ENCODE measurements at places on chromosomes 1 and 21.
A peak's percentile ranks its signal among the peaks of the same experiment; 100 is the strongest.

DNA sequence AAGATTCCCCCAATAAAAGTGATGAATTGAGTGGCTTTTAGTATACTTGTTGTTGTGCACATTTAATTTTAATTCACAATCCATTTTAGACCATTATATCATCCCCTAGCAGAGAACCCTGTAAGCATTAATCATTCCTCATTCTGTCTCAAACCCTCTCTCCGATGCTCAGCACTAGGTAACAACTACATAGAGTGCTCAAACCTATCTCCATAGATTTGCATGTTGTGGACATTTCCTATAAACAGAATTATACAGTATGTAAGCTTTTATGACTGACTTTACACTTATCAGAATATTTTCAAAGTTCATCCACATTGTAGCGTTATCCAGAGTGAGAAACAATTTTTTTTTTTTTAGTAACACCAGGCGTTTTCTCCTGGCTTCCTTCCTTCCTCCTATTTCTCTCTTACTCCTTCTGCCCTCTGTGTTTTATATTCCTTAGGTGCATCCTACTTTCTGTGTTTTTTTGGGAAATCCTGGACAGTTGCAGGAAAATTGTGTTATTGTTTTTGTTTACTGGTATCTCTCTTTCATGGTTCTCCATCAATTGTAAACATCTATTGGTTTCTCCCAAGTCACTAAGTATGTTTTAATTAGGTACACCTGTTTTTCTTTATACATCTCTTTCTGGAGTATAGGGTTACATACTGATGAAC is 1528.0 kb upstream of the TPTE start:
- no peak for DNase-seq

DNA sequence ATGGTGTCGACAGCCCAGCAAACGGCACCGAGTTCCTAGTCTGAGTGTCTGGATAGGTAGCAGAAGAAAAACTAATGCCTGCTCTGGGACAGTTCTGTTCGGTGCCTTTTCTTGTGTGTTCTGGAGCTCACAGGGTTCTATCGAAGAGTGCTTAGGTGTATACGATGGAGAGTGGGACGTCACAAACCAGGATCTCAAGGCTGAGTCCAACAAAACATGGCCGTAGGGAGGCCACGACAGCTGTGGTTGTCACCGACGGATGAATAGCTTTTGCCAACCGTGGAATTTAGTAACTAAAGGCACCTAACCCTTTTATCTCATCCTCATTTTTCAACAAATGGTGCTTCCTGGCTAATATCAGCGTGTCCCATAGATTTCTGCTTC is 635 bp upstream of the SYNJ1 start:
- no peak for DNase-seq

DNA sequence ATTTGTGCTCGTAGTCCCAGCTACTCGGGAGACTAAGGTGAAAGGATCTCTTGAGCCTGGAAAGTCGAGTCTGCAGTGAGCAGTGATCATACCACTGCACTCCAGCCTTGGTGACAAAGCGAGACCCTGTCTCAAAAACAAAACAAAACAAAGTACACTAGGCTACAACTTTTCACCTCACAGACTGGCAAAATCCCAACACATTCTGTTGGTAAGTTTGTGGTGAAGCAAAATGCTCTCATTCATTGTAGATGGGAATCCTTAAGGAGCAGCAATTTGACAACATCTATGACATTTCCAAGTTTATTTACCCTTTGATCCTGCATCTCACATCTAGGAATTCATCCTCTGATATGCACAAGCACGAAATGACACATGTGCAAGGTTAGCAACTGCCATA is 20.2 kb upstream of the SLC1A7 start:
- DNase-seq: no peak

- DNase-seq: no peak
Measured at GRCh38 chr1:184953600-184954219, 20.6 kb downstream of the NIBAN1 start.

DNA sequence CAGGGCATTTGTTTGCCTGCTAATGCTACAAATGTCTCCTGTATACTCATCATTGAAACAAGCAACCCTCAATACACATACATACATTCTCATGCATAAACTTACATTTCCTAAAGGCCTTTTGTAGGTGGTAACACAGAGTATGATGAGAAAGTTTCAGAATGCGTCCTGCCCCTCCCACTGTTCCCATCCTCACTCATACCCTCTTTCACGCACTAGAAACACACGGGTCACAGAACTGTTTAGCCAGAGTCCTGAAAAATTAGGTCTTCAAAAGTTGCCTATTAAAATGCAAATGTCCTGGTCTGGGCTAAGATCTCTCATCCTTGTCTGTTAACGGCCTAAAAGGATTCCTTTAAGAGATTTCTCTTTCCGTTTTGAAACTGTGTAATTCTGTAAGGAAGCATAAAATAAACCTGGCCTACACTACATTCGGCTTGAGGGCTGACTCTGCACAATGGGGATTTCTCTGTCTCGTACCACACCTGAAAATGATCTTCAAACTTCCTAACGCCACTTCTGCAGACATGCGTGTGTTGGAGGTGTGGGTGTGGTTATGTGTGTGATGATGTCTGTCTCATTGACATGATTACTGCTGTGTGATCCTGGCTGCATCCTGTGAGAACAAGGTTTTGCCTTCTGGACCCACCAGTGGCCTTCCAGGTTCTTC is 5.3 kb upstream of the FCER1A start:
- no peak for DNase-seq

- DNase-seq: no peak
Measured at GRCh38 chr1:109535971-109536491, 3.6 kb upstream of the GPR61 start.

DNA sequence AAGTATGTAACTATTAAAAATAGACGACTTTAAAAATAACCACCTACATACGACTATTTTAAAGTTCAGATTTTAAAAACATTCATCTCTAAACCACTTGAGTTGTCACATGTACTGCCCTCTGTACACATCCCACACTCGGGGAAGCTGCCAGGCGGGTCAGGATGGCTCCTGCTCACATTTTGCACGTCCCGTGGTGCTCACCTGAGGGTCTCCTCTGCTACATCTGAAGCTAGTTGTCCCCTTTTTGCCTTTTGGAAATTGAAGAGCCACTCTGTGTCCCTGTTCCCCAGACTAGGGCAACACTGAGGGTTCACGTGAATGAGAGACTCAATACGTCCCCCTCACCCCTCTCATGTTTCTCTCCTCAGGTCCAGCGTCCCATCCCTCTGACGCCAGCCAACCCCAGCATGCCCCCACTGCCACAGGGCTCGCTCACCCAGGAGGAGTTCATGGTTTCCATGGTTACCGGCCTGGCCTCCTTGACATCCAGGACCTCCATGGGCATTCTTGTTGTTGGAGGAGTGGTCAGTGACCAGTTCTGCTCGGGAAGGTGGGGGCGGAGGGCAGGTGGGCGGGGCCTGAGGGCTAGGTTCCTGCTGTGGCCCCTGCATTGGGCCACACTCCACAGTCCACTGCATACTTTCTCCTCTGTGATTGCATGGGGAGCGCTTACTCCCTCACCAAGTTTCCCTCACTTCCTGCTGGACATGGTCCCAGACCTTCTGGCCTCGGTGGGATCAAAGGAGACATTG is 13.0 kb upstream of the MIIP start:
- DNase-seq: no peak

GRCh38 chr21:28627261-28627660 is 365.4 kb downstream of the LTN1 start:
- DNase-seq: no peak

DNA sequence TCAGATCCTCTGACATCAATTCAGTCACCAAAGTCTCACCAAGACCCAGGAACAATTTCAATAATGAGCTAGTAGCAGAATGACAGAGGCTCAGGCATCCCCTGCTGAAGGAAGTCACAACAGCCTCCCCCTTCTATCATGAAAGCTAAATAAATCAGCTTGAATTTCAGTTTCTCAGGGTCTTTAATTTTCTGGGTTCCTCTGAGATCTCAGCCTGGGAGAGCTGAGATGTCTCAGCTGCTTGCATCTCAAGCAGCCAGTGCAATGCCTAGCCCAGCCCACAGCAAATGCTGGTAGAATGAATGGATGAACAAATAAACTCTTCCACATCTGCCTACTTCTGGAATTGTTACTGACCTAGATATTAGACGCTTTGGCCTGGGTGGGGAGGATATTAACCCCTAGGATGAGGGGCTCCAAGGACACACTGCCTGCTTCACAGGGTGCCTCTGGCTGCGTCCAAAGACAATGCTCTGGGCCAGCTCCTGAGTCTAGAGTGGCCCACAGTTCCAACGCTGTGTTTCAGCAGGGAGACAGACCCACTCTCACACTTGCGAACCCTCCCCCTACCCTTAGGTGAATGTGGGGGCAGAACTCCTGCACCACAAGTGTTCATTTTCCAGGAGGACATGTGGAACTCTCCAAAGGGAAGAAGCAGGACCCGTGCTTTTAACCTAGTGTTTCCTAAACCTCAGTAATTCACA is 11.2 kb upstream of the LORICRIN start:
- DNase-seq: no peak

- no peak for DNase-seq
Measured at GRCh38 chr1:228540161-228540917, 53.2 kb downstream of the RNF187 start.

DNA sequence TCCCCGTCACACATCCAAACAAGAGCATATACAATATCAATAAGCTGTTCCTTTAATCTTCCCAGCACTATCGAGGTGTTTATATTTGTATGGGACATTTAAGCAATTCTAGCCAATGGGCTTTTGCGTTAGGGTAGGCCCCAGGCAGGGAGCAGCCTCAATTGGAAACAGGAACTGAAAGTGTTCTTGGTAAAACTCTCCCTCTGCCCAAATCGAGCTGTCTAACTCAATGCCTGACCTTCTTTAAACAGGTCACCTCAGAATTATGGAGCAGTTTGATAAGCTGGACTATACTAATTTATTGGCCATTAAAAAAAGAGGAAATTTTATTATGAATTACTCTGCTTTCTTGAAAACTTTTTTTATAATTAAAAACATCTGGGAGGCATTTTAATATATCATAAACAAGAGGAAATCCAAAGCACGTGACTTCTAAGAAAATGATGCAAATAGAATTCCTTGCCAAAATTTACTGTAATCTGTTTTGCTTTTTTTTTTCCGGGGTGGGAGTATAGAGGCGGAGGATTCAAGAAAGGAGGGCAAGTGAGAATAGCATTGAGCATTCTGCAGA is 498.1 kb downstream of the LMO4 start:
- no peak for DNase-seq

- DNase-seq: no peak
Measured at GRCh38 chr1:21865609-21865942, 53.5 kb downstream of the LDLRAD2 start.

DNA sequence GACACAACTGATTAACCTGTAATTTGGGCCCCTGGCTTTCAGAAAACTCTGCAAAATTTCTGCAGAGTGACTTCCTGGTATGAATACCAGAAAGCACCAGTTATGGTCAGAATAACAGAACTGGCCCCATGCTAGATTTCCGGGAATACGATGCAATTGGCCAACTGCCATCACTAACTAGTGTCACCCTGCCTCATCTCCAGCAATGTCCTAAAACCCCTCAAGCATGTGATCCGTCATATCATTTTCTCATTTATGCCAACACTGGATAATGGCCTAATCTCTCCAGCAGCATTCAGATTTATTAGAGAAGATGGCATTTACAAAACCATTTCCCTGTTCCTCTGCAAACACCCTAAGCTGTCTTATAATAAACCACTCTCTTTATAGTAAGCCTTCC is 15.4 kb downstream of the KAZN start:
- no peak for DNase-seq

- no peak for DNase-seq
Measured at GRCh38 chr1:39134768-39135333, 69.6 kb upstream of the MACF1 start.

GRCh38 chr1:59768792-59769735 is 45.7 kb upstream of the HOOK1 start:
- no peak for DNase-seq

GRCh38 chr1:29356663-29357062 is 120.3 kb downstream of the PTPRU start:
- no peak for DNase-seq

DNA sequence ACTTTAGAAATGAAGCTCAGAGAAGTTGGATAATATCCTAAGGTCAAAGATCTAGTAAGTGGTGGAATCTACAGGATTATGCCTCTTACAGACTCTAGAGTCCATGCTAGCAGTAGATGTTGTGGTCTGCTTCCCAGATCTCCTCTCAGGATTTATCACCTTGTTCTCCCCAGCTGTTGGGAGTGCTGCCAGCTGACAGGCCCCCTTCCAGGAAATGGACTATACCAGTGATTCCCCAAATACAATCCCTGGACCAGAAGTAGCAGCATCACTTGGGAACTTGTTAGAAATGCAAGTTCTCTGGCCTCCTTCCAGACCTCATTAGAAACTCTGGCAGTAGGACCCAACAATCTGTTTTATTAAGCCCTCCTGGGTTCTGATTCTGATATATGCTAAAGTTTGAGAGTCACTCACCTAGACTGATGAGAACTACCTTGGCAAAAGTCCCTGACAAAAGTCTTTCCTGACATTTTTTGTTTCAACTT is 24.5 kb upstream of the NTNG1 start:
- no peak for DNase-seq

DNA sequence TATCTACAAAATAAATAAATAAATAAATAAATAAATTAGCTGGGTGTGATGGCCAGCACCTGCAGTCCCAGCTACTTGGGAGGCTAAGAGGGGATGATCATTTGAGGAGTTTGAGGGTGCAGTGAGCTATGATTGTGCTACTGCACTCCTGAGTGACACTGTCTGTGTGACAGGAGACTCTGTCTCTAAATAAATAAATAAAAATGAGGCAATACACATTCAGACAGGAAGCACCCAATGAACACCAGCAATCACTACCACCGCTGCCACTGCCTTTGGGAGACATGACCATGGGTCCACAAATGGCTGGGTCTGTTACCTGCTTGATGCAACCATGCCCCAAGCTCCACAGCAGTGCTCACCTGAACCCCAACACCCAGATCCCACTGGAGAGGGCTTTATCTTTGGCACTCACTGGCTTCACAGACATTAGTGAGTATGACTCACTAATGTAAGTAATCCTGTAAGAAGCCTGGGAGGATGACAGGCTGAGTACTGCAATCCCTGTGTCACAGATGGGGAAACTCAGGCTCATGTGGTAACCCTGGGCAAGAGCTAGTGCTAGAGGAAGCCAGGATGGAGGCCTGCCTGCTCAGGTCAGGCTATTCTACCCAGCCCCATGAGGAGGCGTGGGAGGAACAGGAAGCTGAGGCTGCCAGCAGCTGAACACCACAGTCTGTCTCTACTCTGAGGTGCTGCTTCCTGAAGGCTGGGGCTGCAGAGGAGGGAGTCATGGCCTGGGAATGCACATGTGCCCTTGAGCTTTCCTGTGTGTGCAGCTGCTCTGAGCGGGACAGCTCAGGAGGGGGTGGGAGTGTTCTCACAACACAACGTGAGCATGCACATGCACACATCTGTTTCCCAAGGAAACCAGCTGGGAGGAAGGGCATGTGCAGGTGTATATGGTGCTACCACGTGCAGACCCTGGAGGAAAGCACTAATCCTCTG is 43.0 kb downstream of the SLC9A1 start:
- peak; percentile 29 for DNase-seq

GRCh38 chr1:30416221-30416820 is 307.1 kb downstream of the MATN1 start:
- DNase-seq: no peak

All from stimulated activated CD8-positive, alpha-beta memory T cell treated with anti-CD3 and anti-CD28 coated beads, Interleukin-7, amount 100 ng/mL, for 1 hour (primary cell).